ENCODE measurements at places on chromosomes 2 and 18. TPM values are rescaled to one million over a fixed set of nuclear protein-coding genes. Genes with fewer than 3 reads are reported as not detected.
A peak's percentile ranks its signal among the peaks of the same experiment; 100 is the strongest.

DNA sequence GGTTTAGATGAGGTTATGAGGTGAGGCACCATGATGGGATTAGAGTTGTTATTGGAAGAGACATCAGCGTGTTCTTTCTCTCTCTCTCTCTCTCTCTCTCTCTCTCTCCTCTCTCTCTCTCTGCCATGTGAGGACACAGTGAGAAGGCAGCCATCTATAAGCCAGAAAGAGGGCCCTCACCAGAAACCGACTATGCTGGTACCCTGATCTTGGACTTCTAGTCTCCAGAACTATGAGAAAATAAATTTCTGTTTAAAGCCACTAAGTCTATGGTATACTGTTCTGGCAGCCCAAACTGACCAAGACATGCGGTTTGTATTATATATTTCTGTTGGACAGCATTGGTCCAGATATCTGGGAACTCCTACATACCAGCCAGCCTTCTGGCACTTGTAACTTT is 3.5 kb upstream of the LIPG start:
- no peak for DNase-seq

DNA sequence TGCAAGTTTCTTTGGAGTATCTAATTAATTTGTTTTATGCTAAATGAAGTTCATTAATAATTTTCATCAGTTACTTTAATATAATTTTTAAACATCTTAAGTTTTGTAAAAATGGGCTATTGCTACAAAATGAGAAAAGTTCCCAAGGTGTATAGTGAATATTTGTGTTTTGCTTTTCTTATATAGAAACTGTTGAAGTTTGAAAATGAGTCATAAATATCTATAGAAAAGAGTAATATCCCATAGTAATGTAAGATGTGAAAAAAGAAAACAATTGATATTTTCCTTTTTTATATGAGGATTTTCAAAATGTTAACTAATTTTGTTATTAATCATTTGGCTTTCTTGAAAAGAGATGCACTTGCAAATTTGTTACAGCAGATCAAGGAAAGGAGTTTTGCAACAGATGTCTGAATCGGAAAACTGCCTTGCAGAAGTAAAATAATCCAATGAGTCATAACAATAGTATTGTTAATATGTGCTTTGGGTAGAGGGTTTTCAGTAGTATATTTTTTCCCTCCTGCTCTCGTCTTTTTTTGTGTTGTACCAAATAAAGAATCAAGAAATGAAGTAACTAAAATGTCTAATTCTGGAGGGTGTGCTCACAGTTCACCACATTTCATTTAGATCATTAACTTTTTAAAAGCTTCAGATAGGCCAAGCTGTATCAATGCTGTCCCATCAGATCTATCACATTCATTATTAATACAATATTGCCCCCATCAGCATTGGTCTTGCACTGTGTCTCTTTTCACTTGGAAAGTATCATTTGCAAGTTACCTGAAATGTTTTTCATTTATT is 15.5 kb downstream of the DUSP19 start:
- peak; percentile 9 for DNase-seq

- DNase-seq = no peak
Observed at GRCh38 chr2:63712748-63713147, 124.0 kb downstream of the MDH1 start.

DNA sequence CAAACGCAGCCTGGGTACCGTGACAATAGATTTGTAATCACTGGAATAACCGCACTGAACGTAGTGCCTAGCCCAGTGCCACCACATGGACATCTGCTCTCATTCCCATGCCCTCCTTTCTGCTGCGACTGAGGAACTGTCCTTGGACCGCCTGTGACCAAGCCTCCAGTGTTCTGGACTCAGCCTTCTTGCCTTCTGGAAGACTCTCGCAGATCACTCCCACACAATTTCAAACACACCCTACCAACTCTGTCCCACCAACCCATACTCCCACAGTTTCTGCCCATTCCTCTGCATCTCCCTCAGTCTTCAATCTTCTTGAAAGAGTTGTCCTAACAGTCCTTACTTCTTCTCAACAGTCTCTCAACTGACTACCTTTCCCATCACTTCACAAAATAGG is 2.1 kb downstream of the RNF149 start:
- no peak for DNase-seq

- no peak for DNase-seq
Observed at GRCh38 chr2:69588945-69589344, 54.6 kb downstream of the AAK1 start.

DNA sequence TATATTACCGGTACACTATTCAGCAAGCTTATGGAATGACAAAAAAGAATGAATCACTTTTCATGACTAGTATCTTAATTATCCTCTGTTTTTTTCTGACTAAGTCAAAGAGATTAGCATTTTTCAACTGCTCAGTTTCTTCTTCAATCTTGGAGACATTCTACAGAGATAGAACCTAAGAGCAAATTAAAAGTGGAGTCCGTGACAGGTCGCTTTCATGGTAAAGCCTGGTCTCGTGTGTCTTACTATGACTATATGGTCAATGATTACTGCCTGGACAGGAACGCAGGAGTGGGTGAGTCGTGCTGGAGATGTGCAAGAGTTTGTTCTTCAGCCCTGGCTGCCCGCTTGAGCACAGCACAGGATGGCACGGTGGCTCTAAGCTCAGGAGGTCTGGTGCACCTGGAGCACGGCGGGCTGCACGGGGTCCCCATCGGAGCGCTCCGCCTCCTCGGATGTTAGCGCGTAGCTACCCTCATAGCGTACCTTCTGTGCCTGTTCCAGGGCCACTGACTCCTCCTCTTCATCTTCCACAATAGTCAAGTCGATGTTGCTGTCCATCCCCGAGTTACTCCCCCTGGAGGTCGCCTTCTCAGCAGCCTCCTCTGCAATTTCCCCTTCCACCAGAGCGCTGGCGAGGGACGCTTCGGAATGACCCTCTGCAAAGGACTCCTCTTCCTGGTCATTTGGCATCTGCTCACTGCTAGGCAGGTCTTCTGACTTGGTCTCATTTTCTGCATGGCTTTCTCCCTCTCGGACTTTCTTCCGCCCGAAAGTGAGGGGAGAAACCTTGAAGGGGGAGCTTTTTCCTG is 11.1 kb downstream of the CAVIN2 start:
- no peak for DNase-seq

DNA sequence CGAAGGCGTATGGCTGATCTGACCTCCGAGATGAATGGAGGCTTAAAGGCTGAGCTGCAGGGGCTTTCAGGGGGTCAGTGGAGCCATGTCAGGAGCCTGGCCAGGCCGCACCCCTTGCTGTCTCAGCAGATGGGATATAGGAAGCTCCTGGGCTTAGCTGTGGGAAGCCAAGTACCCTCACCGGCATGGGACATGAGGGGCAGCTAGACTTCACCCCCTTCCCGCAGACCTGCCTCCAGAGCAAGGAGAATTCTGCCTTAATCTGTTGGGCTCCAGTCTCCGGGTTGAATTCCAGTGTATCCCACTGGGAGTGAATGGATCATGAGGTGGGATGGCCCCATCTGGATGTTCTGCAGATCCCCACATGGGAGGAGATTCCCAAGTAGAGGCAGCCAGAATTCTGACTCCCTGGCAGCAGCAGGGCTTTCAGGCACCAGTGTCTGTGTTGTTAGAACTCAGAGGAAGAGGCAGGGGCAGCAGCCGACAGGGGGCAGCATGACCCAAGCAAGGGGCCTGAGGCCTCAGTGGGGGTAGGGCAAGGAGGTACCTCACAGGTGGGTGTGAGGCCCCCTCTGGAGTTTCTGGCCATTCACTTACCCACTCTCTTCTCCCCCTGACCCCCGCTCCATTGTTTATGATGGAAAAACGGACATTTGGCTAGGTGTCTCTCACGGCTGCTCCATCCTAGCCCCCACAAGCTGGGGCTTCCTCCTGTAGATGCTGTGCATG is 19.1 kb downstream of the CAPG start:
- no peak for DNase-seq

DNA sequence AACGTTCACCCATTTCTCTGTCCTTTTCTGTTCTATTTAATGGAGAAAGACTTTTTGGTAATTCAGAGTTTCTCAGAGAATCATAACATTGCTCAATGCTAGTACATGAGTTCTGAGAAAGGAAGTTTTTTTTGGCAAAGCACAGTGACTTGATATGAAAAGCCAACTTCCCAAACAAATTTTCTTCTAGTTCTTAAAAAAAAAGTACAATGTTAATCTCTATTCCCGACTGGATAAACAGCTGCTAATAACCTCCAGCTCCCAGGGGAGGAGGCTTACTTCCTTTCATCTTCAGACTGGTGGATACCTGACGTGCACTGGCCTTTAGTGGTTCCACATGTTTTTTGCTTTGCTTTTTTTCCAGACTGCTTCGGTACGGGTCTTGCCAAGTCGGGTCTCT is 284.6 kb upstream of the CCDC68 start:
- no peak for DNase-seq

- DNase-seq = no peak
Observed at GRCh38 chr2:30336978-30337841, 105.9 kb downstream of the LBH start.

GRCh38 chr2:1625281-1626001 is 118.9 kb downstream of the PXDN start:
- DNase-seq = peak; percentile 66

DNA sequence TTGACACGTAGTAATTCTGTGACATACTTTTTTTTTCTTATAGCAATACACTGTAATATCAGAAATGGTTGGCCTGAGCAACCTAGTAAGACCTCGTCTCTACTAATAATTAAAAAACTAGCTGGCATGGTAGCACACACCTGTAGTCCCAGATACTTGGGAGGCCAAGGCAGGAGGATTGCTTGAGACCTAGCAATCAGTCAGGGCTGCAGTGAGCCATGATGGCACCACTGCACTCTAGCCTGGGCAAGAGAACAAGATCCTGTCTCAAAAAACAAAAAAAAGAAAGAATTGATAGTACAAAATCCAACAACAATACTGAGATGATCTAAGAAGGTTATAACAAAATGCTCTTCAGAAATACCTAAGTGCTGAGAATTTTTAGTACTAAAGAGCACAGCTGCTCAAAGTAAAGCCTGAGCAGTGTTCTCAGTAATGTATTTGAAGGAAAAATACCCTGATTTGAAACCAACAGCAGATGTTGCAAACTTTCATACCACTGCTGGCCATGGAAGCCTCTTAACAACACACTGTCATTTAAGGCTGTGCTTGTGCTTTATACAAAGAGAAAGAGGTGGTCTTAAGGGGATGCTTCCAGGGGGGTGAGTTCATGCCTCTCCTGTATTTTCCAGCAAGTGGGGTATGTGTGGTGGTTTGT is 132.6 kb upstream of the CDCA7 start:
- no peak for DNase-seq

- DNase-seq = no peak
Observed at GRCh38 chr2:113277474-113278072, 1.1 kb downstream of the PAX8 start.

DNA sequence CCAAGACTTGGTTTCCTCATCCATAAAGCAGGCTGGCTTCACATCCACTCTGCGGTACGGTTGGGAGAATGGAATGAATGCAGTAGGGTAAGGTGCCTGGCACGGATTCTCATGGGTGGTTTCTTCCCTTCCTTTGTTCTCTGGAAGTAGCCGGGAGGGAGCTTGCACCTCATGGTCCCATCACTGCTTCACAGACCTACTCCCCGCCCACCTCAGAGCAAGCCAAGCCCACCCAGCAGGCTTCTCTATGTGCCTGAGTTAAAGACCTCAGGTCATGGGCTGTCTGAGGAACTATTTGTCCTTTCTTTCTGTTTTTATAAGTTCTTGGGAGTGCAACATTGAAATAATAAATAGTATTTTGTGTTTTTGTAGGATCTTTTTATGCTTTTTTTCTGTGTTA is 3.5 kb downstream of the DCDC2C start:
- no peak for DNase-seq

DNA sequence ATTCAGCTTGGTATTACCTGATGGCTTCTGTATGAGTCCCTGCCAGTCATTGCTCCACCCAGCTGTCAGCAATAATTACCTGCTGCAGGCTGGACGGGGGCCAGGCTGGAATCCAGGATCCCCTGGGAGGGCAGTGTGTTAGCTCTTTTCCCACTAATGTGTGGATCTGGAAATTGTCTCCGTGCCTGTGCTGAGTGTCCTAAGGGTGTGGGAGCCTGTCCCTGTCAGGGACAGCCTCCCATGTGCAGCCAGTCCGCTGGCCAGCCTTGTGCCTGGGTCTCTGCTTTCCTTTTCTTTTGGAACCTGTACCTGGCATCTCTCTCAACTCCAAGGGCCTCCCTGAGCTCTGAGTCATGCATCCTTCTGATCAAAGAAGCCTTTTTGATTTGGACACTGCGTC is 107.2 kb upstream of the SPRED2 start:
- DNase-seq = no peak

- no peak for DNase-seq
Observed at GRCh38 chr18:9764011-9764481, 55.9 kb downstream of the RAB31 start.

GRCh38 chr2:238370823-238371372 is 50.6 kb downstream of the TRAF3IP1 start:
- no peak for DNase-seq

DNA sequence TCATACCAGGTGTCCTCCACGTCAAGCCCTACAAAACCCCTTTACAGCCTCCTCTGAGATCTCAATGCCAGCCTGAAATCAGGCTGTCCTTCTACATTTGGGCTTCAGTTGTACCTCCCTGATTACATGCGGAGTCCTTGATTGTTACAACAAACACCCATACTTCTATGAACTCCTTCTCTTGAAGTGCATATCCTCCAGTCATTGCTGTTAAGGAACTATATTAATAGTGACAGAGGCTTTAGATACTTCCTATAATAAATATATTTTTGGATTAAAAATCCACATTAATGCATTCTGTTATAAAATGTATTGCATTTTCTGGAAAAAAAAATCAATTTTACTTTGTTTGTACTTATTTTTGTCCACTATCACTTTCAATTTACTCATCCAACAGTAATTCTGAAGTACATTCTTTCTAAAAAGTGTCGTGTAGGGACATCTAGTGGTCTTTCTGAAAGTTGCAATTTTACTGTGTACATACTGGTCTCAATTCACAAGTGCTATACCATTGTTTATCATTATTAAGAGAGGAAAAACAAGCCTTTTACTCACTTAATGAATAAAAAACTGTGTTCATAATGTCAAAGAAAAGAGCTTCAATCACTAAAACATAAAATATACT is 316.4 kb downstream of the DSEL start:
- peak; percentile 10 for DNase-seq

DNA sequence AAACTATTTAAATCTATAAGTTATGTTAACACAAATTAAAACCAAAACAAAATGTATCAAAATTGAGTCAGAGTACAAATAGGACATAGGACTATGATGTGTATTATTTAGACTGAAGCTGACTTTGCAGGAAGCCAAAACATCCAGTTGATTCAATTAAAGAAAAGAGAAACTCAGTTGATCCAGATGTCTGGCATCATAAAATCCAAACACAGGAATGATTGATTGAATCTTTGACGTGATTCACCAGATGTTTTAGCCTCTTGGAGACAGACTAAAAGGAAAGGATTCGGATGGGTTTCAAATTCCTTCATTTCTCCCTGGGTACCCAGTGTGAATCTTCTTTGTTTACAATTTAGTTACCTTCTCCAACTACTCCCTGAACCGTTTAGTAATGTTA is 272.9 kb downstream of the IRS1 start:
- no peak for DNase-seq

Gene PRSS56
- polyA plus RNA-seq = not detected

Gene CHRNG
- not detected for polyA plus RNA-seq

Gene KIDINS220
- 40.0 TPM for polyA plus RNA-seq

Gene SCTR
- not detected for polyA plus RNA-seq

All from BJ (cell line).